ENCODE measurements at places on chromosomes 1 and 21.

DNA sequence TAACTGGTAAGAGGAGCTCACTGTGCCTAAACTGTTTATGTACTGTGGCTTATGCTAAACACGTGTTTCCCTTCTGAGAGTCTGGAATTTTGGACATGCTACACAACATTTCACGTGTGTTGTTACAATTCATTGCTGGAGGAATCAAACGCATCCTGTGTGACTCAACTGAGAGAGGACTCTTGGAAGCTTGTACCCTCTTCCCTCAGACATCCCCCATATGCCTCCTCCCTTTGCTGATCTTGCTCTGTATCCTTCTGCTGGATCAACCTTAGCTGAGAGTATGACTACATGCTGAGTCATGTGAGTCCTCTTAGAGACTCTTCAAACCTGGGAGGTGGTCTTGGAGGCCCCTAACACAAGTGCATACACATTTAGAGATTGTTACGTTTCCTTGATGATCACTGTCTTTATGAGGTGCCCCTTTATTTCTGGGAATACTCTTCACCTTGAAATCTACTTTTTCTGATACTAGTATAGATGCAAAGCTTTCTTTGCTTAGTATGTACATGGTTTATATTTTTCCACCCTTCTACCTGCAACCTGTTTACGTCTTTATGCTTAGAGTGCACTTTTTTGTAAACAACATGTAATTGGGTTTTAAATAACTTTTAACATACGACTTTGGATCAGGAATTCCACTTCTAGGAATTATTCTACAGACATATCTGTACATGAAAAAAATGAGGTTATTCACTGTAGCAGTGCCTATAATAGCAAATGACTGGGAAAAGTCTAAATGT, 8.7 kb downstream of the NPHP4 start:
- no peak overlapping the region for H3K4me3 ChIP-seq
- DNase-seq = peak; percentile 84
- peaks cover 11% of the 10 kb centered on the region for H3K36me3 ChIP-seq
- H3K4me1 ChIP-seq = peaks cover 10% of the 10 kb centered on the region

- H3K4me1 ChIP-seq = peaks cover 10% of the 10 kb centered on the region
- DNase-seq = peak; percentile 24
- H3K4me3 ChIP-seq = no peak overlapping the region
- no peaks in the 10 kb centered on the region for H3K27me3 ChIP-seq
Measured at GRCh38 chr1:20666804-20667203, 5.6 kb upstream of the DDOST start.

- no peaks in the 10 kb centered on the region for H3K36me3 ChIP-seq
- H3K27ac ChIP-seq = no peak overlapping the region
- H3K4me1 ChIP-seq = no peaks in the 10 kb centered on the region
- H3K27me3 ChIP-seq = peaks cover 49% of the 10 kb centered on the region
Measured at GRCh38 chr1:111789666-111790316, 34.1 kb downstream of the DDX20 start.

DNA sequence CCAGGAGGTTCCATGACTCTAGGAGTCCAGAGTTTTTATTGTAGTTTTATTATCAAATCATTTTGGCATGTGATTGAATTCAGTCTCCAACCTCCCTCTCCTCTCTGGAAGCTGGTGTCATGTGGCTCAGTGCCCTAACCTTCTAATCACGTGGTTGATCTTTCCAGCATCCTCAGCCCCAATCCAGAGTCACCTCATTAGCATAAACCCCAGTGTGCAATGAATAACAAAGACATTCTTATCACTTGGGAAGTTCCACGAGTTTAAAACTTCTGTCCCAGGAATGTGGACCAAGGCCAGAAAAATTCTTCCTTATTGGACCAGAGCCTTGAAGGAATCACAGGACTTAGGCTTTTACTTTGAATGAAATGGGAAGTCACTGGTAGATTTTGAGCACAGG, 52.2 kb downstream of the KIRREL1 start:
- peak; percentile 67 for DNase-seq
- peak overlapping the region; percentile 43 for H3K27ac ChIP-seq
- no peak overlapping the region for H3K4me3 ChIP-seq
- no peaks in the 10 kb centered on the region for H3K27me3 ChIP-seq
- peaks cover 45% of the 10 kb centered on the region for H3K36me3 ChIP-seq

GRCh38 chr1:109065137-109065536, 10.7 kb downstream of the TAF13 start:
- H3K36me3 ChIP-seq = peaks cover 41% of the 10 kb centered on the region
- no peak overlapping the region for H3K4me3 ChIP-seq
- H3K27ac ChIP-seq = no peak overlapping the region
- DNase-seq = no peak
- H3K27me3 ChIP-seq = no peaks in the 10 kb centered on the region

DNA sequence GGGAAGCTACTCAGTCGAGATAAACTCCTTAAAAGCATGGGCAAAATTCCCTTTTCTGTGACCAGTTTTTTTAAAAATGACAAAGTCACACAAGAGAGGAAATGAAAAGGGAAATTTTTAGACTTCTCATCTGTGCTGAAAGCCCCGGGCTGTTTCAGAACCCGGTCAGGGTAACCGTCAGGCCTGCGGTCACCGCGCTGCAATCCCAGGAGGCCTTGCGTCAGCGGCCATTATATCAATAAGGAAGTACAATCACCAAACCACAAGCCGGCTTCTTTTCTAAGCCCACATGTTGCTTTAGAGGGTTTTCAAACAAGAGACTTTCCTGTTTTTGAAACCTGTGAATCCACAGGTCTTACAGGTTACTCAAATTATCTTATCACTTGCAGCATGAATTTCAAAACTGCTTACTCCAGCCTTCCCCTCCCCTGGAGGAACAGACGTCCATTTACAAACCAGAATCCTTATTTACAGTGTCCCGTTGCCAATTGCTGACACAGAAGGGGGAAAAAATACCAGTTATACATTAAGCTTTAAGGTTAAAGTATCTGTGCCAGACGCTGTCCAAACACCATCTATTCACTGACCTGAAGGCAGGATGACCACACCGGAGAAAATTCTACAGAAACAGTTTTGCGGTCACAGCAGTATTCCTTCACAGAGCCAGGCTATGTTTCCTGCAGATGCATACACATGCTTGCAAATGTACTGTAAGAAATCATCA, 165.3 kb downstream of the TOMM20 start:
- DNase-seq = peak; percentile 95
- no peaks in the 10 kb centered on the region for H3K36me3 ChIP-seq
- peaks cover 32% of the 10 kb centered on the region for H3K4me1 ChIP-seq
- H3K27me3 ChIP-seq = no peaks in the 10 kb centered on the region
- peak overlapping the region; percentile 70 for H3K4me3 ChIP-seq

DNA sequence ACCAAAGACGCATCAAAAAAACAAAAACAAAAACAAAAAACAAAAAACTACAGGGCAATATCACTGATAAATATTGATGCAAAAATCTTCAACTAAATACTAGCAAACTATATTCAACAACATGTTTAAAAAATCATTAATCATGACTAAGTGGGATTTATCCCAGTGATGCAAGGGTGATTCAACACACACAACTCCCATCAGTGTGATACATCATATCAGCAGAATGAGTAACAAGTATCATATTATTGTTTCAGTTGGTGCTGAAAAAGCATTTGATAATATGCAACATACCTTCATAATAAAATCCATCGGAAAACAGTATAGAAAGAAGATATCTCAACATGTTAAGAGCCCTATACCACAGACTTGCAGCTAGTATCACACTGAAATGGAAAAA, 953.0 kb downstream of the AMY1C start:
- H3K36me3 ChIP-seq = no peaks in the 10 kb centered on the region
- no peaks in the 10 kb centered on the region for H3K27me3 ChIP-seq
- H3K27ac ChIP-seq = no peak overlapping the region
- no peaks in the 10 kb centered on the region for H3K4me1 ChIP-seq
- no peak for DNase-seq

- H3K27ac ChIP-seq = no peak overlapping the region
- H3K36me3 ChIP-seq = no peaks in the 10 kb centered on the region
- peaks cover 3% of the 10 kb centered on the region for H3K4me1 ChIP-seq
- DNase-seq = no peak
- H3K4me3 ChIP-seq = no peak overlapping the region
- no peaks in the 10 kb centered on the region for H3K27me3 ChIP-seq
Measured at GRCh38 chr1:65022216-65022615, 55.9 kb upstream of the JAK1 start.

DNA sequence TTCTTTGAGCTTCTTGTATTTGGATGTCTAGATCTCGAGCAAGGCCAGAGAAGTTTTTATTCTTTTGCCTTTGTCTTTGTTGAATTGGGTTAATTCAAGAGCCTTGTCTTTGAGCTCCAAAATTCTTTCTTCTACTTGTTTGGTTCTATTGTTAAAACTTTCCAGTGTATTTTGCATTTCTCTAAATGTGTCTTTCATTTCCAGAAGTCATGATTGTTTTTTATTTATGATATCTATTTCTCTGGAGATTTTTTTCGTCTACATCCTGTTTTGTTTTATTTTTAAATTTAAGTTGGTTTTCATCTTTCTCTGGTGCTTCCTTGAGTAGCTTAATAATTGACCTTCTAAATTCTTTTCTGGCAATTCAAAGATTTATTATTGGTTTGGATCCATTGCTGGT, 61.8 kb downstream of the DTL start:
- H3K27ac ChIP-seq = no peak overlapping the region
- DNase-seq = no peak
- no peaks in the 10 kb centered on the region for H3K27me3 ChIP-seq
- H3K4me1 ChIP-seq = no peaks in the 10 kb centered on the region
- H3K36me3 ChIP-seq = no peaks in the 10 kb centered on the region
- H3K4me3 ChIP-seq = no peak overlapping the region

- no peak overlapping the region for H3K4me3 ChIP-seq
- DNase-seq = no peak
- peaks cover 13% of the 10 kb centered on the region for H3K36me3 ChIP-seq
- no peaks in the 10 kb centered on the region for H3K4me1 ChIP-seq
- H3K27ac ChIP-seq = no peak overlapping the region
Measured at GRCh38 chr1:150076066-150076465, 8.5 kb downstream of the VPS45 start.

DNA sequence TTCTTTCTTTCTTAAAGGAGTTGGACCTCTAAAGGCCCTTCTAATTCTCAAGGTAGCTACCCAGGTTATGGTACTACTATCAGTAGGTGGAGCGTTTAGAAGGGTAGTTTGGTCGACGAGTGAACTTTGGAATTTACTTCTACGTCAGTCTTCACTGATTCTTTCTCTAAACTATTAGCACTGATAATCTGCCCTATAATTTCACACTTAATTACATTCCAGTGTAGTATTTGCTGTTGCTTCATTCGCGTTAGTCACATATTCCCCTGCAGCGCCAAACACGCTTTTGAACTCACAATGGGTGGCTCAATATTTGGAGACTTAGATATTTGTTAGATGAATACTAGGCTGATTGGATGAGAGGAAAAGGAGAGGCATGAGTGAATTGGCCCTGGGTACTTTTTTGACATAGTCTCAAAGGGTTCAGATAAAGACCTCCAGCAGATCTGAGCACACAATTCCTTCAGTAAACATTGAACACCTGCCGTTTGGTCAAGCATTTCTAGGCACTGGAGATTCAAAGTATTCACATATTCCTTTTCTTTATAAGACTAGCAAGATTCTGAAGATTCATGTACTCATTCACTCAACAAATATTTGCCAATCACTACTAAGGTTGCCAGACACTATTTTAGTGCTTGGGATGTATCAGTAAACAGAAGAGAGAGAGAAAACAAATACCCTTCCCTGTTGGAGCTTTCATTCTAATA, 929 bp upstream of the FOXJ3 start:
- no peaks in the 10 kb centered on the region for H3K27me3 ChIP-seq
- peak; percentile 69 for DNase-seq
- no peaks in the 10 kb centered on the region for H3K36me3 ChIP-seq
- peak overlapping the region; percentile 81 for H3K27ac ChIP-seq
- peak overlapping the region; percentile 96 for H3K4me3 ChIP-seq

DNA sequence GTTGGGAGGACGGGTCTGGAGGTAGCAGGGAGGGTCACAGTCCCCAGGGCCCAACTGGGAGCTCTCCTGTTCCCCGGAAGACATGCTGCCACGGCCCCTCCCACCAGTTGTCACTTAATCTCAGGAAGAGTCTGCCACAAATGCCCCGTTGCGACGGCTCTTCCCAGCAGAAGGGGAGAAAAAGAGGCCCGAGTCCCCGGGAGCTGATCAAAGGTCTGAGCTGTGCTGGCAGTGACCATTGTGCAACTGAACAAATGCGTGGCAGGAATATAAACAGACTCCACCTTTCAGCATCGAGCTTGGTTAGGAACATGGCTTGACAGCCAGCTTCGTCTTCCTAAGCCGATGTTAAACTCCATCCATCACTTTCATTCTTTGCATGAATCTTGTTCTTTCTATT, 27.8 kb upstream of the ZBTB21 start:
- no peak overlapping the region for H3K4me3 ChIP-seq
- DNase-seq = no peak
- H3K27me3 ChIP-seq = peaks cover 2% of the 10 kb centered on the region

DNA sequence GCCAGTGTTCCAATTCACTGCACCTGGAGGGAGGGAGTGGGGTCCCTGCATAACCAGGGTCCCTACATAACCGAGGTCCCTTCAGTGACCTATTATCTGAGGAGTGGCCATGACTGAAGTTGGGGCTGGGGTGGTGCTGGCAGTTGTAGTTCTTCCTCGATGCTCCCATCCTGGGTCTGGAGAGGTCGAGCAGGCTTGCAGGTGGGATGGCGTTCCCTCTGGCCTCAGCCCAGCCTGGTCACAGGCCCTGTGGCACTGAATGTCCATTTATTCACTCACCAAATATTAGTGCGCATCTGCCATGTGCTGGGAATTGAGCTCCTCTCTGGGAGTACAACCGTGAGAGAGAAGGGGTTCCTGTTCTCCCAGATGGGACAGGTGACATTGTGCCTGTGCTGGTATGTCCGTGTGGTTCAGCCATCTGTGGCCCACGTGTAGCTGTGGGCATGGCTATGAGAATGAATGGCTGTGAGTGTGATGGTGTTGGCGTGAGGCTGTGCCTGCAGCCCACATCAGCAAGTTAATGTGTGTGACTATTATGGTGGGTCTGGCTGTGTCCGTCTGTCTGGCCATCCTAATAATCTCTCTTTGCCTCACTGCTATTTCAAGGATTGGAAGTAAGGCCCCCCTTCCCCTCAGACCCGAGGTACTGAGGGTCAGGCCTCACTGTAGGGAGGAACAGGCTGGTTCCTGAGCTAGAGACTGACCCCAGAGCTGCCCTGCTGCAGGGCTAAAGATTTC, 3.9 kb upstream of the SLC6A9 start:
- peaks cover 13% of the 10 kb centered on the region for H3K4me1 ChIP-seq
- no peak overlapping the region for H3K4me3 ChIP-seq
- H3K27ac ChIP-seq = no peak overlapping the region

- no peak overlapping the region for H3K27ac ChIP-seq
- no peaks in the 10 kb centered on the region for H3K36me3 ChIP-seq
- no peaks in the 10 kb centered on the region for H3K27me3 ChIP-seq
- H3K4me1 ChIP-seq = no peaks in the 10 kb centered on the region
- DNase-seq = no peak
Measured at GRCh38 chr1:221608835-221609320, 133.0 kb downstream of the DUSP10 start.
